Mammary epithelial cell (primary cell): ENCODE measurements at places on chromosomes 4 and X.

- DNase-seq: no peak
Measured at GRCh38 chr4:153008578-153009199, 72.6 kb downstream of the FHDC1 start.

- no peak for DNase-seq
Measured at GRCh38 chrX:2888309-2888708, 40.8 kb downstream of the ARSD start.

DNA sequence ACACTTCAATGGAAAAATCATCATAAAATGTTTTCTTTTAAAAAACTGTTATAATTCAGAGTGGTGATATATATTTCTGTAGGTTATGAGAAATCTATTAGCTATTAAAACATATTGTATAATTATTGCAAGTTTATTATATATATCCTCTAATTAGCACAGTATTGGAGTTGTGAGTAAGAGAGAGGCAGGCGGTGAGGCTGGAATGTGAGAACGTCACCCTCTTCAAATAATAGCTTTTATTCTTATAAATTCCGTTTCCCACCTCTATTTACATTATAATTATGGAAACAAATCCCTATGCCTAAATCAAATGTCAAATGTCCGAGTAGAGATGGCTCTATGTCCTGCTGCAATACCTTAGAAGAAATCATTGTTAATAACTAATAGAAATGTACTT, 292.9 kb downstream of the ADGRL3 start:
- DNase-seq: no peak

GRCh38 chr4:42609051-42609450, 47.9 kb downstream of the ATP8A1 start:
- DNase-seq: no peak

DNA sequence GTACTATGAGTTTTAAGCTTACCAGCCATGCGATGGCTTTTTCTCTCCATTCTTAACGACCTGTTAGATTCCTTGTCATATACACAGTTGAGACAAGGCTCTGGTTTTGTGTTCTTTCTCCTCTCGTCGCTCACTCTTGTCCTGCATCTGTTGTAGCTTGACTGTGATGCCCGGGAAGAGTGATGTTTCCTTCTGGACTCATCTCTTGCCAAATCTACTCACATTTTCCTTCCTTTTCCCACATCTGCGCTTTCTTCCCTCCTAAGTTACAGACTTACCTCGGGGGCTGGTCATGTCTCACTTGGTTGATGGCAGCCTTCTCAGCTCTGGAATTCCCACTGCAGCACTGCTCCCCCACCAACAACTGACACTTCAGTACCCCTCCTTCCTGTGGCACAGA, 4.8 kb upstream of the MAP7D3 start:
- DNase-seq: no peak
